Hindlimb muscle (tissue), 1 donor: ENCODE measurements at places on chromosomes 6 and 20. TPM values are rescaled to one million over a fixed set of nuclear protein-coding genes. Genes with fewer than 3 reads are reported as not detected.

The PRR18 gene
- 1.4 TPM for polyA plus RNA-seq

The BNIP5 gene
- 0.28 TPM for polyA plus RNA-seq

The C6orf163 gene
- polyA plus RNA-seq, result 2.0 TPM

The GPR63 gene
- polyA plus RNA-seq, result 3.3 TPM

The ZC2HC1B gene
- polyA plus RNA-seq, result not detected

The SLC22A1 gene
- polyA plus RNA-seq, result 0.77 TPM

The PCSK2 gene
- polyA plus RNA-seq, result 0.71 TPM

The SLC39A7 gene
- 65.8 TPM for polyA plus RNA-seq

The IRF4 gene
- 0.56 TPM for polyA plus RNA-seq

The IP6K3 gene
- 38.8 TPM for polyA plus RNA-seq

The TP53TG5 gene
- polyA plus RNA-seq, result 0.89 TPM
